ENCODE measurements at places on chromosomes 2 and 18. TPM values are rescaled to one million over a fixed set of nuclear protein-coding genes. Genes with fewer than 3 reads are reported as not detected.

DNA sequence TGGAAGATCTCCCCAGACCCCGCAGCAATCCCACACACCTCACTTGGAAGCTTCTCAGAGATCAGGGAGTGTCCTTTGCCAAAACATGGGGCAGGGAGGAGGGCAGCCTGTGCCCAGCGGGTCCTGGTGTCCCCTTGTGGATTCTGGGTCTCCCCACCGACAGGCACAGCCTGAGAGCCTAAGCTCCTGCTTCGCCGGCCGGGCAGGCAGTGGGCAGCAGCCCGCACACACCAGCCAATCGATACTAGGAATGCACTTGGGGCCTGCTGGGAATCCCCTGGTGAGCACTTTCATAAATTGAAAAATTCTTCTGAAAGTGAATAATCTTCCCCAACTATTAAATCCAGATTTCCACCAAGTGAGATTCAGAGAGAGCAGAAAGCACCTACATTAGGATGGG, 246.0 kb downstream of the ATAD2B start:
- no peak overlapping the region for H3K27ac ChIP-seq
- H3K36me3 ChIP-seq = peaks cover 6% of the 10 kb centered on the region
- no peak overlapping the region for H3K4me3 ChIP-seq
- H3K27me3 ChIP-seq = no peaks in the 10 kb centered on the region

GRCh38 chr2:83081826-83082690, 1377.0 kb downstream of the SUCLG1 start:
- H3K27me3 ChIP-seq = no peaks in the 10 kb centered on the region
- peaks cover 10% of the 10 kb centered on the region for H3K4me1 ChIP-seq
- H3K36me3 ChIP-seq = no peaks in the 10 kb centered on the region

DNA sequence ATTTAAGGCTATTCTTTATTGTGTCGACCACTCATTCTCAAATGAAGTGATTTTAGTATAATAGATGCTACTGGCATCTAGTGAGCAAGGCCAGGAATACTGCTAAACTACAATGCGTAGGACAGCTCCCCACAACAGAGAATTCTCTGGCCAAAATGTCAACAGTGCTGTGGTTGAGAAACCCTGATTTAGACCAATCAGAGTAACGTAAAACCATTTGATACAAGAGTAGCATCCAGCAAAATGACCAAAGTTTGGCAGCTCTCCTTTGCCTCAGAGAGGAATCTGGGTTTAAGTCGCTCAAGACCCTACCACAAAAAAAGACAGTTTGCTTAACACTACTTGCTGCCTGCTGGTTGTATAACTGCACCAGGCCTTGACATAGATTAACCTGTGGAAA, 37.0 kb upstream of the TTN start:
- no peak overlapping the region for H3K27ac ChIP-seq
- no peak overlapping the region for H3K4me3 ChIP-seq
- H3K27me3 ChIP-seq = no peaks in the 10 kb centered on the region

GRCh38 chr2:192277494-192278109, 82.9 kb upstream of the TMEFF2 start:
- no peaks in the 10 kb centered on the region for H3K27me3 ChIP-seq
- H3K27ac ChIP-seq = no peak overlapping the region
- no peaks in the 10 kb centered on the region for H3K36me3 ChIP-seq
- no peaks in the 10 kb centered on the region for H3K4me1 ChIP-seq

The SLC39A10 gene
- total RNA-seq = 72.7 TPM

The C2orf92 gene
- total RNA-seq = 10.3 TPM

The WNT6 gene
- not detected for total RNA-seq
